ENCODE measurements at places on chromosomes 7 and 10. TPM values are rescaled to one million over a fixed set of nuclear protein-coding genes. Genes with fewer than 3 reads are reported as not detected.

KIFBP gene
- 26.0 TPM for total RNA-seq

SUGCT gene
- 2.7 TPM for total RNA-seq

GRCh38 chr10:132283604-132284382 lies 24.0 kb downstream of the STK32C start:
- no peak for DNase-seq
- no peaks in the 10 kb centered on the region for H3K4me1 ChIP-seq
- H3K36me3 ChIP-seq: no peaks in the 10 kb centered on the region
- H3K27me3 ChIP-seq: no peaks in the 10 kb centered on the region
- no peak overlapping the region for H3K4me3 ChIP-seq
- H3K27ac ChIP-seq: no peak overlapping the region

UNCX gene
- total RNA-seq: not detected

- no peaks in the 10 kb centered on the region for H3K36me3 ChIP-seq
- H3K4me3 ChIP-seq: no peak overlapping the region
- H3K27ac ChIP-seq: no peak overlapping the region
Observed at GRCh38 chr10:609868-610545, 79.5 kb downstream of the DIP2C start.

DNA sequence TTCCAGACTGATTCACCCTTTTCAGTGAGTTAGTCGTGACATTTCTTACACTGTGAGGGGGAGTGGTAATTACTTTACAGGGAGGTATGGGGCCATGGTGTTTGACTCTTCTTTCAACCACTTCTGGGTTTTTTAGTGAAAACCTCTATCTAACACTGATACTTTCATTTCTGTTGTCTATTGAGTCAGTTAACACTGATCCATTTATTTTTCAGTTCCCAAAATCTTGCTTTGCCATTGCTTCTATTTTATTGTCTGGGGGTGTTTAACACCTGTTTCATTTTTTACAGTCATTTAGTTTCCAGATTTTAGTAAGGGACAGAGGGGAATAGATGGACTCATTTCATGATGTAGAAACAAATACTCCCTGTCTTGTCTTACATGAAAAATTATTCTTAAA lies 61.5 kb downstream of the HELLS start:
- no peaks in the 10 kb centered on the region for H3K4me1 ChIP-seq
- no peak overlapping the region for H3K4me3 ChIP-seq
- H3K27me3 ChIP-seq: no peaks in the 10 kb centered on the region
- H3K36me3 ChIP-seq: no peaks in the 10 kb centered on the region
- no peak overlapping the region for H3K27ac ChIP-seq

DNA sequence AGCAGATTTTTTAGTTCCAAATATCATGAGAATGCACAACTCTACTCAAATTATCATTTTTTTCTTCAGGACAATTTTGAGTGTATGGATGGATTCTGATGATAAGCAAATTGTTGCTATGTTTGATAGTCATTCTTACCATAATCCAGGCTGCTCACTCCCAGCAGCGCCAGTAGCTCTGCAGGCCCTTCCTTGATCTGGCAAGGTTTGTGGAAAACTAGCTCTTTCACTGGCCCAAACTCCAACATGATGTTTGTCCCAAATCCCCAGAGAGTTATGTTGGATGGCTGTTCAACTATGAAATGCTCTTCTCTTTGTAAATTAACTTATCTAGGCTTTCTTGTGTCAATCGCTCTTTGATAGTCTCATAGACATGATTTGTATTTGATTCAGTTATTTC lies 933.7 kb downstream of the DNAJB9 start:
- H3K4me1 ChIP-seq: no peaks in the 10 kb centered on the region
- DNase-seq: no peak
- H3K36me3 ChIP-seq: no peaks in the 10 kb centered on the region
- H3K27ac ChIP-seq: no peak overlapping the region

TMEM248 gene
- total RNA-seq: 83.6 TPM

DNA sequence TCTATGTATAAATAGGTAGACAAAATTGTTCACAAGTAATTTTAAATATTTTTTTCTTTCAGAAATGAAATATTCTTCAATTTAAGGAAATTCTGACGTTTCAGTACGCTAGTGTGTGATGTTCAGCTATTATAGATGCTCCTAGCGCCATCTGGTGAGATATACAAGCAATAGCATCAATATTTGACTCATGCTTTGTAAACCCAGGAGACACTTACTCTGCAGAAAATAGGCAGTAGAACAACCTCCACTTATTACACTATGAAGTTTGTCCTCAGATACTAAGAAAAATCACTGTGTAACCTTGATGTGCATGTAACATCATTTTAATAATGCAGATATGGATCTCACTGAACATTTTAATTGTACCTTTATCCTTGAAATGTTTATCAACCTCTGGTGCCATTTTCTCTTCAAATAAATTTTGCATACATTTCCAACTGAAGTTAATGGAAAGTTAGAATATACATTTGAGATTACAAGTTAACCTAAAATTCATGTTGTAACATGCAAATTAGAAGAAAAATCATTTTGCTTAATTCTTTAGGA lies 151.5 kb upstream of the FAM3C start:
- no peaks in the 10 kb centered on the region for H3K27me3 ChIP-seq
- no peak overlapping the region for H3K27ac ChIP-seq
- no peak overlapping the region for H3K4me3 ChIP-seq

DNA sequence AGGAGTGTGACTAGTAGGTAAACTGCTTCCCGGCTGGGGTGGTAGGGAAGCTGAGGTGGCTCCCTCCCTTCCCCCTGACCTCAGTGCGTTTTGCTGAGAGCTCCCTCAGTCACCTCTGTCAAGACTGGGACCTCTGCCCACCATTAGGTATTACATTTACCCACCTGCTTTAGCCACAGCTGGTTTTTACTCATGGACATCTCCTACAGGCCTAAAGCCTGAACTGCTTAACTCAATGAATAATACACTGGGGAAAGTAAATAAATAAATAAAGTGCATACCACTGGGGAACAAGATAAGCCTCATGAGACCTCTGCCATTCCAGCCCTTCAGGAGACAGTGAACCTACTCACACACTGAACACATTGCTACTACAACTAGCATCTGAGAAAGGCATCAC lies 38.9 kb upstream of the CDK13 start:
- no peak for DNase-seq
- no peaks in the 10 kb centered on the region for H3K4me1 ChIP-seq
- no peaks in the 10 kb centered on the region for H3K27me3 ChIP-seq

DNA sequence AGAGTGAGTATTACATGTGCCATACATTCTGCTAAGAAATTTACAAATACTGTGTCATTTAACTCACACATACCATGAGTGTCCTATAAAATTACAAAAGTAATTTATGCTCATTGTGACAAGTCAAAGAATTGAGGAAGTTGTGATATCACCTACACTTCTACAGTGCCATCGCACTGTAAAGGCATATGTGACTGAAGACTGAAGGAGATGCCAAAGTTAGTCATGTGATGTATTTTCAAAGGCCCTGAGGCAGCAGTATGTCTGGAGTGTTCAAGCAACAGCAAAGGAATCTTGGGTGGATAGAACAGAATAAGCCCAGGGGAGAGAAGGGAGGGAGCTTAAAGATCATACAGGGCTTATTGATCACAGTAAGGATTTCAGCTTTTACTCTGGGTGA lies 176.8 kb downstream of the WNT2 start:
- H3K27me3 ChIP-seq: no peaks in the 10 kb centered on the region
- H3K4me3 ChIP-seq: no peak overlapping the region
- 0 out of 2 replicates have a peak, but pooled peaks cover 5% of the 10 kb centered on the region for H3K4me1 ChIP-seq

- no peaks in the 10 kb centered on the region for H3K27me3 ChIP-seq
- no peak for DNase-seq
- peak overlapping the region; percentile 85 for H3K27ac ChIP-seq
- H3K4me3 ChIP-seq: peak overlapping the region; percentile 17
Observed at GRCh38 chr7:106717254-106717954, 56.4 kb upstream of the CCDC71L start.

DNA sequence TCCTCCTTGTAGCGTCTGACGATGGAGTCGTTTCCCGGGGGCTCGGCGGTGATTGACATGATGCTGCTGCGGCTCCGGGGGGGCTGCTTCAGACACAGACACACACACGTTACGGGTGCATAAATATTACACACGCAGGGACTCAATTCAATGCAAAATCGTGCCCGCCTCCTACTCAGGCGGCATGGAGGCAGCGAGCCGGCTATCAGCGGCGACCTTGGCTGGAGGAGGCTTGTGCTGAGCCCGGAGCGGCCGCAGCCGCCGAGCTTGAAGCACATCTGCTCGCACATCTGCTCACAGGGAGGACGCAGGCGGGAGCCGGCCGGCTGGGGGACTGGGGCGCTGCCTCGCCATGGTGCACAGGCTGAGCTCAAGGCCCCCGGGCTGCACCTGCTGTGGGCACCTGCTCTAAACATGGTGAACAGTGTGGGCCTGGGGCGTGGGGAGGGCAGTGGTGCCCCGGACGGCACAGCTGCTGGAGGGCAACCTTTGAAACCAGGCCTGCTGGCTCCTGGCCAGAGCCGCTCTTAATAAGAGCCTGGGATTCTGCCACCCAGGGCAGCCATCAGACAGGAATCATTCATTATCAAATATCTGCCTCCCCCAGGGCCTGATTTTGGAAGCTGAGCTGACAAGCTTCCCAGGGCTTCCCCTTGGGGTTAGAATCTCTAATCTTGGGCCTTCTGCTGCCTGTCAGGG lies 84.7 kb upstream of the GNA12 start:
- no peaks in the 10 kb centered on the region for H3K27me3 ChIP-seq
- no peak overlapping the region for H3K4me3 ChIP-seq
- no peak for DNase-seq
- H3K36me3 ChIP-seq: peaks cover 7% of the 10 kb centered on the region

SEMA3E gene
- total RNA-seq: 2.1 TPM

C10orf90 gene
- total RNA-seq: 0.59 TPM

GRCh38 chr10:107919626-107920235 lies 755.2 kb upstream of the SORCS1 start:
- H3K27ac ChIP-seq: no peak overlapping the region
- DNase-seq: no peak
- H3K27me3 ChIP-seq: no peaks in the 10 kb centered on the region
- no peaks in the 10 kb centered on the region for H3K4me1 ChIP-seq
- H3K4me3 ChIP-seq: no peak overlapping the region

GRCh38 chr7:94264756-94265155 lies 129.9 kb upstream of the COL1A2 start:
- no peaks in the 10 kb centered on the region for H3K36me3 ChIP-seq
- H3K4me1 ChIP-seq: no peaks in the 10 kb centered on the region
- H3K27ac ChIP-seq: no peak overlapping the region
- DNase-seq: no peak
- H3K27me3 ChIP-seq: no peaks in the 10 kb centered on the region
- H3K4me3 ChIP-seq: no peak overlapping the region

DNA sequence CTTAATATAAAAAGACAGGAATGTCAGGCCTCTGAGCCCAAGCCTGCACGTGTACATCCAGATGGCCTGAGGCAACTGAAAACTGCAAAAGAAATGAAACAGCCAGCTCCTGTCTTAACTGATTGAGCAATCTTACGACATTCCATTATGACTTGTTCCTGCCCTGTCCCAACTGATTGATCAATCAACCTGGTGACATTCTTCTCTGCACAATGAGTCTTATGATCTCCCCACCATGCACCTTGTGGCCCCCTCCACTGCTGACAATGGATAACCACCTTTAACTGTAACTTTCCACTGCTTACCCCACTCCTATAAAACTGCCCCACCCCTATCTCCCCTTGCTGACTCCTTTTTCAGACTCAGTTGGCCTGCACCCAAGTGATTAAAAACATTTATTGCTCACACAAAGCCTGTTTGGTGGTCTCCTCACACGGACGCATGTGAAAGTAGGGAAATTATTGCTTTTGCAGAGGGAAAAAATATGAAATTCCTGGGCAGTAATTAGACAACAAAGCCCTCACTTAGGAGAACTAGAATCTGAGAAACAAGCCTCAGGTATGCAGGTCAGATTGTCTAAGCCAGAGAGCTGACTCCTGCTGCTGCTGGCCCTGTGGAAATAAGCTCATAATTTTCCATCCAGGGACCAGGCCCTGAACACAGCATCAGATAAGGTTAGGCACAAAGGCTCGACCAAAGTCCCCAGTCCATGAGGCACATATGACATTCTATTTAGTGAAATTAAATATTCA lies 5.3 kb downstream of the CYP3A7 start:
- H3K27ac ChIP-seq: peak overlapping the region; percentile 75
- H3K4me1 ChIP-seq: peaks cover 42% of the 10 kb centered on the region
- 0 out of 2 replicates have a peak overlapping the region, but pooled peaks have one; percentile 40 for H3K4me3 ChIP-seq

GARS1 gene
- 274 TPM for total RNA-seq

GPR146 gene
- total RNA-seq: 4.3 TPM

HNRNPA2B1 gene
- 792 TPM for total RNA-seq

- peaks cover 63% of the 10 kb centered on the region for H3K4me1 ChIP-seq
- no peaks in the 10 kb centered on the region for H3K36me3 ChIP-seq
- no peaks in the 10 kb centered on the region for H3K27me3 ChIP-seq
- peak; percentile 81 for DNase-seq
- no peak overlapping the region for H3K4me3 ChIP-seq
- no peak overlapping the region for H3K27ac ChIP-seq
Observed at GRCh38 chr10:5503477-5503835, 4.1 kb upstream of the CALML5 start.

OIT3 gene
- total RNA-seq: not detected

DNA sequence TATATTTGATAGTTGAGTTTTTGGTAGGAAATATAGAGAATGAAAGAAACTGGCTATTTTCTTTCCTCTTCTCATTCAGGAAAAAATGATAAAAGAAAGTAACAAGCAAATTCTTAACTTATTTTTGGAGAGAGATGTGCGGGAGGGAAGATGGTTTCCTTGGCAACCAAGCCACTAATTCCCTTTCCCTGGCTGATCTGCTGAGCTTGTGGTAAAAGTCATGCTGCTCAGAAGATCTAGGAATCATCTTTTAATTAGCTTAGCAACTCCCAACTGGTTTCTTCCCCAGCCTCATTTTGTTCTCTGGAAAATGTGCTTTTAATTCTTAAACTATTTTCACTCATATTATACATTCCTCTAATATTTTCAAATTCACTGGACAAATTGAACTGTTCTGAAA lies 11.8 kb downstream of the UROS start:
- peaks cover 8% of the 10 kb centered on the region for H3K36me3 ChIP-seq
- H3K27me3 ChIP-seq: no peaks in the 10 kb centered on the region

POLR2J2 gene
- total RNA-seq: 16.4 TPM

DNA sequence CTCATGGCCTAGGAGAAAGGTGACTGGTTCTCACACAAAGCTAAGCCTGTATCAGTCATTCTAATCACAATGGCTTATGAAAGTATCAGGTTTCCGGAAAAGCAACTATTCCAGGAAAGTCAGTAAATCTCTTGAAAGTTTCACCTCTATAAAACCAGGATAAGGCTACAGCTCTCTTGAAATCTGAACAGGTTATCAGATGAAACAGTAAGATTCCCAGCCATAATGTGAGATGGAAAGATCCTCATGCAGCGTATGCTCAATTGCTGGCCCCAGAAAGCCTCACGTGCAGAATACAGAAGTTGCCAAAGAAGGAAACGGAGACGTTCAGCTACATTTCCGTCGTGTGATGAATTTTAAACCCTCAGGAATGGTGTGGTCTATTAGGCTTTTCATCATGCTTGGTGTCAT lies 90.0 kb downstream of the PFKFB3 start:
- DNase-seq: peak; percentile 62
- peak overlapping the region; percentile 17 for H3K27ac ChIP-seq
